HepG2 (cell line): ENCODE measurements at places on chromosomes 11 and 22. TPM values are rescaled to one million over a fixed set of nuclear protein-coding genes. Genes with fewer than 3 reads are reported as not detected.

Gene KRTAP5-4
- not detected in 2 replicates for polyA plus RNA-seq

Gene DUSP8
- 8.0 and 15.4 TPM in 2 replicates for polyA plus RNA-seq

Gene TIMP3
- polyA plus RNA-seq = 75.2 and 86.6 TPM in 2 replicates

Gene ANO3
- 0.17 and 0.18 TPM in 2 replicates for polyA plus RNA-seq

Gene CD3D
- 6.6 and 7.2 TPM in 2 replicates for polyA plus RNA-seq

Gene TMPRSS6
- polyA plus RNA-seq = 4.8 and 8.5 TPM in 2 replicates

Gene NXPE1
- polyA plus RNA-seq = not detected in 2 replicates

Gene TRIM48
- not detected in 2 replicates for polyA plus RNA-seq
